Stimulated activated CD4-positive, alpha-beta T cell treated with anti-CD3 and anti-CD28 coated beads, Interleukin-12 subunit alpha, Interleukin-12 subunit beta, amount 100 ng/mL, for 24 hours (primary cell): ENCODE measurements at places on chromosomes 6 and 20.
A peak's percentile ranks its signal among the peaks of the same experiment; 100 is the strongest.

- DNase-seq: peak; percentile 90
Observed at GRCh38 chr20:2523919-2524708, 12.3 kb upstream of the TMC2 start.

DNA sequence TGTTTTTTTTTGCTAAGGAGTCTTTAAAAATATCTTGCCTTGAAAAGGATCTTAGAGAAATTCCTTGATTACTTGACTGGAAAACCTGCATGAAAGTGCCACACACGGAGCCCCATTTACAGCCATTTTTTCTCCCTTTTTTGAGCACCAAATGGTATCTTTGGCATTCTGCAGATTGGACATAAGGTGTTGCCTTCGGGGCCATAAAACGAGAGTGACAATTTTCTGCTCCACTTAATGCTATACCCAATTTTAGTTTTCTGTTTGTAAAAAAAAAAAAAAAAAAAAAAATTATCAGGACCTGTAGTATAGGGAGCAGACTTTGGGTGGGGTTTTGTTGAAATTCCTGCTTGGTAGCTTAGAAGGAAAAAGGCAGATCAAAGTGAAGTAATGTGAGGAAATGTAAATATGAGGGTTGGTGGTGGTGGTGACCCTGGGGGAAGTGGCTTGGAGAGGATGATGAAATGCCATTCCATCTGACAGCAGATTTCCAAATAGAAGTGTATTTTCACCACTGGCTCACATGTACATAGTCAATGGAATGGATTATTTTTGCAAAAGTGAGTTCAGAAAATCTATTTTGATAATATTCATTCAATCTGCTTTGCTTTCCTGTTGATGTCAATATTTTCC, 212.1 kb upstream of the SOX4 start:
- no peak for DNase-seq

GRCh38 chr6:106886081-106886843, 88.3 kb downstream of the CD24 start:
- no peak for DNase-seq

DNA sequence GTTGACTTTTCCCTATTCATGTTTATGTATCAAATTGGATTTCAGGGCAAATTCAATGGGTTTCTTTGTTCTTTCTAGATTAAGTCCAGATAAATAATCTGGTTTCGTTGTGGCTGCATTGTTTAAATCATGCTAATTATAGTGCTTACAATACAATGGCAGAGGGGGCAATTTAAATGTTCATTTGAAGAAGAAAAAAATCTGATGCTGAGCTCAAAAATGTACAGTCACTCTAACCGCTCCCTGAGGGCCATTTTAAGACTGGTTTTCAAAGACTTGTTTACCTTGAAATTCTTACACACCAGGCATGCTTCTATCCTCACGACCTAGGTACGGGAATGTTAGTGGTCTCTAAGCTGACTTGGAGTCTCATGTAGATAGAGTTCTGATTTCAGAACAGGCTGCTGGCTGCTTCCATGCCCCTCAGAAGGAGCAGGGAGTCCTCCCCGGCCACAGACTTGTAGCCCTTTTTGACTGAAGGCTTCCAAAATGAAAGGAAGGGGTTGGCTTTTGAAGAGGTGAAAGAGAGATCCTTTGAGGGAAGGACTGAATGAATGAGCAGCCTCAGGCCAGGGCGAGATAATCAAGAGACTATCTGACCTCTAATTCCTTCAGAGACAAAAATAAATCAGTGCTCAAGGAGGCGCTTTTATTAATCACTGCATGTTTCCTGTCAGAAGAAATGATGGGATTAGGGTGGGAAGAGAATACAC, 86.1 kb upstream of the ZNF217 start:
- no peak for DNase-seq

- DNase-seq: no peak
Observed at GRCh38 chr6:159217595-159218275, 48.5 kb downstream of the FNDC1 start.

- no peak for DNase-seq
Observed at GRCh38 chr20:37500311-37500710, 20.7 kb upstream of the NNAT start.

GRCh38 chr6:52087498-52087999, at the start of gene PKHD1:
Gene PKHD1, minus strand, starts transcription at chr6:52087613. Its CDS starts 2,680 bp downstream, at chr6:52084933.
- no peak for DNase-seq

GRCh38 chr20:57212534-57213276, 53.7 kb downstream of the BMP7 start:
- no peak for DNase-seq

GRCh38 chr6:11865680-11866300, 87.2 kb upstream of the ADTRP start:
- DNase-seq: no peak

DNA sequence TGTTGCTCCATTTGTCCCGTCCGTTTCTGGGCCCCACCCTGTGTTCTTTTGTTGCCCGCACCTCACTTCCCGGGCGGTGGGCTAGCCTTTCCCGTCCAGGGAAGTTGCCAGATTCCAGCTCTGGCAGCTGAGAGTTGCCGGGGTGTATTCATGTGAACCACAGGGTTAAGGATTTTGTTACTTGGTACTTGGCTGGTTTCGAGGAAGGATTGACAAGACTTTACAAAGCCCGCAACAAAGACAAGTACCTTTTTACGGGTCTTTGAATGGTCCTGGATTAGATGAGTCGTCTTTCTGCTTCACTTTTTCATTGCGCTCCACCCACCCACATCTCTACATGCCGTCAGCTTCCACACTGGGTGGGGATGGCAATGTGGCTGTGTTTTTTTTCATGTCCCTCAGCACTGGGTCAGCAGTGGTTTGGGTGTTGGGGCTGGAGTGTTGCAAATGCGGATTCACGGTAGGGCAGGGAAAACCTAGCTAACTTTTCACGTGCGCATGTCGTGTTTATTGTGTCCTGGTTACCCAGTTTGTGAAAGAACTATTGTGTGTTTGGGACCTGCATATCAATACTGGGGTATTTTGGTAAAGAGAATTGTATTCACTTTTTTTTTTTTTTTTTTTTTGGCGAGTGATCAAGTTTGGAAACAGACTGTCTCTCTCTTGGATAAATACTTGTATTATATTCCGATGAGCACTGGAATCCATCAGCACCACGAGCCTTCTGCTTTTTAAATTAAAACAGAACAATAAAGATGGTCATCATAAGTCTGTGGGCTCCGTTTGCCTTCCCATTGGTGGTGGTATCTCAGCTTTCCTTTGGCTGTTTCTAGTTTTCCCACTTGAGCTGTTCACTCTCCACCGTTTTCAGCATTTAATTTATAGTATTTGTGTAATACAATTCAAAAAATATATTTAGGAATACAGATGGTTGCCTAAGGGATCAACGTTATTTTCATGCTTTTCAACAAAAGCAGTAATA, 1.2 kb downstream of the DUSP22 start:
- peak; percentile 34 for DNase-seq

GRCh38 chr20:61951695-61952533, 113.8 kb downstream of the TAF4 start:
- no peak for DNase-seq

- no peak for DNase-seq
Observed at GRCh38 chr6:40796260-40797221, 209.4 kb upstream of the LRFN2 start.

DNA sequence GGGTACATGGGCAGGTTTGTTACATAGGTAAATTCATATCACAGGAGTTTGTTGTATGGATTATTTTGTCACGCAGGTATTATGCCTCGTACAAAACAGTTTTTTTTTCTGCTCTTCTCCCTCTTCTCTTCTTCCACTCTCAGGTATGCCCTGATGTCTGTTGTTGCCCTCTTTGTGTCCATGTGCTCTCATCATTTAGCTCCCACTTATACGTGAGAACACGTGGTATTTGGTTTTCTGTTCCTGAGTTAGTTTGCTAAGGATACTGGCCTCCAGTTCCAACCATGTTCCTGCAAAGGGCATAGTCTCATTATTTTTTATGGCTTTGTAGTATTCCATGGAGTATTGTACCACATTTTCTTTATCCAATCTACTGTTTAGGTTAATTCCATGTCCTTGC, 65.7 kb downstream of the UNC5CL start:
- no peak for DNase-seq

- no peak for DNase-seq
Observed at GRCh38 chr6:36374194-36374593, 13.3 kb downstream of the ETV7 start.

DNA sequence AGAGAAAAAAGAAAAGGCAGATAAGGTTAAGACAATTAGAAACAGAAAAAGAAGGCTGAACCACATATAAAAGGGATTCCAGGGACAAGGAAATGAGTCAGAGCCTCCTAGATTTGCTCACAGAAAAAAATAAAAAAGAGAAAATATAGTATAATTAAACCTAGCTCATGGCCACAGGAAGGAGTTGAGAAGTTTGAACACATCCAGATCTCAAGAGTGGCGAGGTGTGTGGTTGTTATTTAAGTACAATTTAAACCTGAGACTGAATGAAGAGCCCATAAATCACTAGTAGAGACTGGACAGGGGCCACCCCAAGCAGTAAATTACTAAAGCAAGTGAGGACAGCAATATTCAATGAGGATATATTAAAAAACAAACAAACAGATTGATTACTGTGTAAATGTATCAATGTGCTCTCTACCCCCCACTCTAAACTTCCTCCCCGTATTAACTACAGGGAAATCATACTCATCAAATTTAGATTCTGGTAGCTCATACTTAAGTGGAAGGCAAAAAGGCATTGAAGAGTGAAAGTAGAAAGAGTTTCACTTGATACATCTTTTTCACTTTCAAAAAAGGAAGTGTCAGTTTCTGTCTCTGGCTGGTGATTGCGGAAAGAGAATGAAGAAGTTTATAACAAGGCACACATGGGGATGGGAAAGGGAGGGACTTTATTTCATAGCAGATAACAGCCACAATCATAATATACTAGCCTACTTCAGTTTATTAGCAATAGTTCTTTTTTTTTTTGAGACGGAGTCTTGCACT, 49.3 kb upstream of the SCAF8 start:
- no peak for DNase-seq

DNA sequence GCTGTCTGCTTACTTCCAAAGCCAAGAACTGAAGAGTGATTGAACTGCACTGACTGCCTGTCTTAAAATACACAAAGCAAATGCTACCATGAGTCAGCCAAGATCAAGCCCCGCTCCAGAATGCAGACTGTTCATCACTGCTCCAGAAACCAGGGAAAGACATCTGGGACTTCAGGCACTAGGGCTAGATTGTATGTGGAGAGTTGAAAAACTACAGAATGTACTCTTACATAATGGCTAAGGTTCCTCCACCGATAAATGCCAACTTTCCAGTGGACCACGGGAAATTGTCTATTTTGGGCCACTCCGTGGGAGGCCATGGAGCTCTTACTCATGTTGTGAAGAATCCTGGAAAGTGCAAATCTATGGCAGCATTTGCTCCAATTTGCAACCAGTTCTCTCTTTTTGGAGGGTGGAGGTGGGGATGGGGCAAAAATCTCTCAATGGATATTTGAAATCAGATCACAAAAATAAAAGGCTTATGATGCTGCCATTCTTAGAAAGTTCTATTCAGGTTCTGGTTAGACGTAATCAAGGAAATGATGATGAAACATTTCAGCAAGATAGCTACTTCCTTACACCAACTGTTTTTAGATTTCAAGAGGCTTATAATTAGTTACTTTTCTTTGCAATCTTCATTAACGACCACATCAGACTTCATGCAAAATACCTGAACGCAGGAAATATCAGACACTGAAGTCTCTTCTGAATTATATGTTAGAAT, 11.8 kb upstream of the CAP2 start:
- DNase-seq: no peak

DNA sequence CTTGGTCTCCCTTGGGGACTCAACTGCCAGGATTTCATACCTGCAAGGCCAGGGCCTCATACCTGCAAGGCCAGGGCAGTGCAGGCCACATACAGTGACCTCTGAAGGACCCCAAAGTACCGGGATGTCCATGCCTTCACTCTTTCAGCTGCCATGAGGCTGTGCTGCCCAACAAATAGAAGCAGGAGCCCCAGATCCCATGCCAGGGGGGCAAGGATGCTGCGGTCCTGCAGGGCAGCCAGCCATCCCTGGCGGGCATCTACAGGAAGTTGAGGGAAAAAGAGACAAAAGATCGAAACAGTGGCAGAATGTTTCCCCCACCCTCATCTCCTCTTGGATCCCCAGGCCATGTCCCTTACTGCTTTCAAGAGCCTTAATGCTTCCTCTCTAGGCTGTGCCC, 799 bp downstream of the NRM start:
- DNase-seq: no peak

DNA sequence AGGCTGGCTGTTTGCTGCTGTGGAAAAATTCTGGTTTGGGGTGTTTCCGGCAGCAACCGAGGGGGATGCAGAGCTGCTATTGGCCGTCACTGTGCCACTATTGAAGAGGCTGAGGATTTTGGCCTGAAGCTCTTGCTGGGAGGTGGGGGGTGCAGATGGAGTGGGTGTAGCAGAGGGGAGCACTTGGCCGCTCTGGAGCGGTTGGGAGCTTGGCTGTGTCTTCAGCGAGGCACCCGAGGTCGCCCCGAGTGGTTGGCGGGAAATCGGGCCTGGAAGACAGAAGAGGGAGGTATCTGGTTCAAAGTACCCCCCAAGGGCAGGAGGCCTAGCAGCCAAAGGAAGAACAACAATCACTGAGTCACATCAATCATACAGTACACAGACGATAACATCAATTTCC, 27.1 kb downstream of the NCOA5 start:
- DNase-seq: no peak

DNA sequence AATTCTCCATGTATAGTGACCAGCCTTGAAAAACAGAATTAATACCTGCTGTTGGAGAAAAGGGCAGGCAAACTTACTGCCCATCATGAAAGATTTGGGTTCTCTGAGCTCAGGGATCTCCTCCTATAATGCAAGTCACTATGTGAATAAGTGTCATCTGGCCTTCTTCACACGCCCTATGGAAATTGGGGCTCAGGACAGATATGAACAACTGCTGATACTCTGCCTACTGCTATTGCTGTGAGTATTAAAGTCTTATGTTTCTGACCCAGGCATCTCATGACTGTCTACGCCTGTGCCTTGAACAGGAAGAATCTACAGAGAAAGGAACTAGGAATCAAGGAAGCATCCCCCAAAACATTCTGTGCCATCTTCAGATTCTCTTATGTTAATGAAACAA, 226.1 kb downstream of the SOD2 start:
- no peak for DNase-seq
